Panc1 (cell line): ENCODE measurements at places on chromosomes 5 and 9. TPM values are rescaled to one million over a fixed set of nuclear protein-coding genes. Genes with fewer than 3 reads are reported as not detected.

Gene PKD2L2
- not detected for total RNA-seq

Gene ANKRD20A1
- 1.9 TPM for total RNA-seq

Gene DNAJB5
- 9.7 TPM for total RNA-seq

Gene GCNT4
- total RNA-seq: 0.33 TPM

DNA sequence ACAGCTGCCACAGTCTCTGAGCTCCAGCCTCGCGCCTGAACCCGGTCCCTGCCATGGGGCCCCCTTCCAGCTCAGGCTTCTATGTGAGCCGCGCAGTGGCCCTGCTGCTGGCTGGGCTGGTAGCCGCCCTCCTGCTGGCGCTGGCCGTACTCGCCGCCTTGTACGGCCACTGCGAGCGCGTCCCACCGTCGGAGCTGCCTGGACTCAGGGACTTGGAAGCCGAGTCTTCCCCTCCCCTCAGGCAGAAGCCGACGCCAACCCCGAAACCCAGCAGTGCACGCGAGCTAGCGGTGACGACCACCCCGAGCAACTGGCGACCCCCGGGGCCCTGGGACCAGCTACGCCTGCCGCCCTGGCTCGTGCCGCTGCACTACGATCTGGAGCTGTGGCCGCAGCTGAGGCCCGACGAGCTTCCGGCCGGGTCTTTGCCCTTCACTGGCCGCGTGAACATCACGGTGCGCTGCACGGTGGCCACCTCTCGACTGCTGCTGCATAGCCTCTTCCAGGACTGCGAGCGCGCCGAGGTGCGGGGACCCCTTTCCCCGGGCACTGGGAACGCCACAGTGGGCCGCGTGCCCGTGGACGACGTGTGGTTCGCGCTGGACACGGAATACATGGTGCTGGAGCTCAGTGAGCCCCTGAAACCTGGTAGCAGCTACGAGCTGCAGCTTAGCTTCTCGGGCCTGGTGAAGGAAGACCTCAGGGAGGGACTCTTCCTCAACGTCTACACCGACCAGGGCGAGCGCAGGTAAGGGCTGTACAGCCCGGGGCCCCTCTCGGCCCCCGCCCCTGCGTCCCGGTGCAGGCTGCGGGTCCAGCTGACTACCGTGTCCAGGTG is 509 bp downstream of the LVRN start:
- no peak overlapping the region for H3K4me3 ChIP-seq
- DNase-seq: no peak
- no peaks in the 10 kb centered on the region for H3K36me3 ChIP-seq
- peaks cover under 1% of the 10 kb centered on the region; the same call in 1 of the 2 replicates for H3K27me3 ChIP-seq
- no peak overlapping the region for H3K27ac ChIP-seq

DNA sequence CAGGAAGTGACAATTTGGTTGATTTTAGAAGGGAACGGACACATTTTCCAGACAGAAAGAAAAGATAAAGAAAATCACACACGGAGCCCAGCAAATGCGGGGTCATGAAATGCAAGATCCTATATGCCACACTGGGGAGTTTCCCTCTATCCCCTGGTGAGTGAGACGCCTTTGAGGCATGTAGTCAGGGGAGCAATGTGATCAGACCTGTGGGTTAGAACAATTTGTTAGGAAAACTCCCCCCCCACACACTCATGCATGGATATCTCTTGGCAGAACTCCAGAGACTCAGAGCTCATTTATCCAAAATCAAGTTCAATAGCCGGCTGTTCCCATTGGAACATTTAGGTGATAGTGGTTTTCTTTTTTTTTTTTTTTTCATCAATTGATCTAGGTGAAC is 71.7 kb upstream of the TRIO start:
- H3K27me3 ChIP-seq: no peaks in the 10 kb centered on the region
- H3K27ac ChIP-seq: peak overlapping the region; percentile 39
- no peaks in the 10 kb centered on the region for H3K36me3 ChIP-seq

- DNase-seq: no peak
- H3K4me3 ChIP-seq: no peak overlapping the region
- H3K27me3 ChIP-seq: no peaks in the 10 kb centered on the region
- H3K4me1 ChIP-seq: peaks cover 6% of the 10 kb centered on the region; the same call in 1 of the 2 replicates
- H3K27ac ChIP-seq: no peak overlapping the region
These were observed 3.2 kb upstream of the TENT4A start for GRCh38 chr5:6710070-6710469.

GRCh38 chr5:120405923-120406322 is 58.2 kb upstream of the PRR16 start:
- no peak for DNase-seq
- H3K36me3 ChIP-seq: no peaks in the 10 kb centered on the region
- H3K27ac ChIP-seq: no peak overlapping the region
- H3K4me3 ChIP-seq: no peak overlapping the region
- H3K27me3 ChIP-seq: no peaks in the 10 kb centered on the region
- no peaks in the 10 kb centered on the region for H3K4me1 ChIP-seq

DNA sequence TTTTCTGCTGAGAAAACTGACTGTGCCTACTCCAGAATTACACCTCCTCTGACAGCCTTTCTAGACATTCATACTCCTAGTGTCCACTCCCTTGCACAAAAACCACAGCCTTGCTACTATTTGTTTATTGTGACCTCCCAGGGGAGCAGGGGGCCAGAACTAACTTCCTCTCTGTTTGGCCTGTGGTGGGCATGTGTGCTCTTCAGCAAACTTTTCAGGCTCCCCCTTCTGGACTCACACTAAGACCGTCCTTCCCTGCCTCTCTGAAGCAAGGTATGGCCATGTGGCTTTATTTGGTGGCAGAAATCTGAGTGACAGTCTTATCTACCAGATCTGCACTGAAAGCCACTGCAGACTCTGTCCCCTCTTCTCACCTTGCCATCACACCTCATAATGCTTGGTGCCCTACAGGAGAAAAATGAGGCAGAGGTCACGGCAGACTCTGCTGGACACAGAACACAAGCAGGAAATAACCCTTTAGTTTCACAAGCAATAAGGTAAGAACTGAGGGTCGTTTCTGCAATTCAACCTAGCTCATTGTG is 28.2 kb downstream of the LIFR start:
- DNase-seq: no peak
- no peak overlapping the region for H3K4me3 ChIP-seq
- H3K27me3 ChIP-seq: no peaks in the 10 kb centered on the region
- H3K4me1 ChIP-seq: peaks cover 25% of the 10 kb centered on the region

- DNase-seq: no peak
- no peaks in the 10 kb centered on the region for H3K27me3 ChIP-seq
- H3K27ac ChIP-seq: no peak overlapping the region
- no peaks in the 10 kb centered on the region for H3K36me3 ChIP-seq
- H3K4me3 ChIP-seq: no peak overlapping the region
These were observed 93.6 kb upstream of the TNC start for GRCh38 chr9:115211413-115212124.

GRCh38 chr5:154863291-154864080 is 5.1 kb downstream of the CNOT8 start:
- no peak overlapping the region for H3K27ac ChIP-seq
- DNase-seq: no peak
- no peaks in the 10 kb centered on the region for H3K27me3 ChIP-seq
- peaks cover 25% of the 10 kb centered on the region for H3K4me1 ChIP-seq

GRCh38 chr5:156328766-156329165 is 1.8 kb downstream of the SGCD start:
- no peak overlapping the region for H3K27ac ChIP-seq
- no peak for DNase-seq
- no peaks in the 10 kb centered on the region for H3K36me3 ChIP-seq
- no peaks in the 10 kb centered on the region; the same call in 1 of the 2 replicates for H3K27me3 ChIP-seq

- H3K36me3 ChIP-seq: no peaks in the 10 kb centered on the region
- no peak for DNase-seq
- peak overlapping the region; percentile 64 for H3K27ac ChIP-seq
- H3K4me3 ChIP-seq: no peak overlapping the region
- peaks cover 19% of the 10 kb centered on the region for H3K4me1 ChIP-seq
These were observed 98.2 kb downstream of the DAP start for GRCh38 chr5:10662661-10663488.

DNA sequence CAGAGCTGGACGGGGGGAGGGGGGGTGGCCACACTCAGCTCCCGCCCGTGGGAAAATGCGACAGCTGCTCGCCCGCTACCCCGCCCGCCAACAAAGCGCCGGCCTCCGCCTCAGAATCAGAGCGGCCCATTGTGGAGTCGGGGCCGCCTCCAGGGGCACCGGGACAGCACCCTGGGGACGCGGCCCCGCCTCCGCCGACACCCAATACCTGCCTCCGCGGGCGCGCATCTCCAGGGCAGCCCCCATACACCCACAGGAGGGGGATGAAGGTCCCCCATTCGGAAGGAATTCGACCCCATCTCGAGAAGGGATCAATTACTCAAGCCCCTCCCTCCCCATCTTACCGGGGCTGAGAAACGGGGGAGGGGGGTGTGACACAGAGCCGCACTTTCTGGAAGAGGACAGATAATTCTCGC is 1.3 kb downstream of the NOTCH1 start:
- no peak overlapping the region for H3K27ac ChIP-seq
- peaks cover 2% of the 10 kb centered on the region; the same call in 1 of the 2 replicates for H3K36me3 ChIP-seq
- DNase-seq: no peak
- no peaks in the 10 kb centered on the region for H3K27me3 ChIP-seq
- H3K4me3 ChIP-seq: peak overlapping the region; percentile 62

GRCh38 chr5:50853151-50853550 is 186.7 kb downstream of the PARP8 start:
- H3K36me3 ChIP-seq: no peaks in the 10 kb centered on the region
- DNase-seq: no peak
- no peaks in the 10 kb centered on the region for H3K4me1 ChIP-seq
- no peaks in the 10 kb centered on the region; the same call in 1 of the 2 replicates for H3K27me3 ChIP-seq
- H3K4me3 ChIP-seq: no peak overlapping the region

DNA sequence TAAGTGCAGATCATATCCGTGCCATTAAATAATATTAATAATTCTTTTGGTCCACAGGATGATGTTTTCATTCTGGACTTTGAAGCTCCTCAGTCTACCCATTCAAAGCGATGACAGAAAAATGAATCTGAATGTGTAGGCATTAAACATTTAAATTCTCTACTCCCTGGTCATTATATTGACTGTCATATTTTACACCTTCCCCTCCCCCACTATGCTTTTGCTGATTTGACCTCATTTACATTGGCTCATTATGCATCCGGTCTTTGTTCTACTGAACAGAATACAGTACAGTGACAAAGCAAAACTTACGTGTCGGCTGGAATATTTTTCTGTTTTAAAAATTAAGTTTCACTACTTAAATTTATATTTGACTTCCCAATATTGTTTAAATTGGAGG is 289.7 kb upstream of the TMEM161B start:
- H3K4me1 ChIP-seq: no peaks in the 10 kb centered on the region
- H3K27me3 ChIP-seq: no peaks in the 10 kb centered on the region
- H3K4me3 ChIP-seq: no peak overlapping the region
- no peaks in the 10 kb centered on the region for H3K36me3 ChIP-seq
- no peak for DNase-seq
